Stimulated activated naive CD8-positive, alpha-beta T cell treated with anti-CD3 and anti-CD28 coated beads, Interleukin-15, Interleukin-2, amounts not matched to agents 100 U/mL and 50 U/mL, for 24 hours (primary cell): ENCODE measurements at places on chromosomes 13 and 19.

DNA sequence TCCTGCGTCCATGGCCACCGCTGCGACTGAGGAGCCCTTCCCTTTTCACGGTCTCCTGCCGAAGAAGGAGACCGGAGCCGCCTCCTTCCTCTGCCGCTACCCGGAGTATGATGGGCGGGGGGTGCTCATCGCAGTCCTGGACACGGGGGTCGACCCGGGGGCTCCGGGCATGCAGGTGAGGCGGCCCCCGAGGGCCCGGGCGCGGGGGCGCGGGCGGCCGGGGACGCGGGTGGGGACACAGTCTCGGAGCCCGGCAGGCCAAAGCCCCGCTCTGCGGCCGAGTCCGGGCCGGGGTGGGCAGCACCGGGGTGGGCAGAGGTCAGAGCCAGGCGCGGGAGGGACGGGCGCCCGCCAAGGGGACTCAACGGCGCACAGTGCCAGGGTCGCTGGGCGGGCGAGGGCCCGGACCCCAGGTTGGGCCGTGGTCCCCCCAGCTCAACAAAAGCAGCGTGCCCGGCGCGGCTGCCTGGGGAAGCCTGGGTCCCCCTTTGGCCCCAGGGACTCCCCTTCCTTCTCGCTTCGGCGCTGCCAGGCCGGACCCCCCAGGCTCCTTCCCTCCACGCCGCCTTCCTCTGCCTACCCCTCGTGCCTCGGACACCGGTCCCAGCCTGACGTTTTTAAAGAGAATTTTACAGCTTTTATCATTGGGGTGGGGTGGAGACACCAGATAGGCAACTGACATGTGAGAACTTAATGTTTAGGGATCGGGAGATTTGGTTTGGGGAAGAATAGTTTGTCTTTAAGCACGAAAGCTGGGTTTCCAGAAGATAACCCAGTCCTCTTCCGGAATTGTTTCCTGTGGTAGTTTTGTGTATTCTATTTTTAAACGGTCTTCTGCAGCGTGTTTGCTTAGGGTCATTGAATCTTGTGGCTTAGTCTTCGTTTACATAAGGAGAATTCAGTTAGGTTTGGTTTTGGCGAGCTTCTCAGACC, 509 bp downstream of the TPP2 start:
- peak; percentile 41 for DNase-seq

- DNase-seq: no peak
Measured at GRCh38 chr19:43690444-43690843, 20.5 kb upstream of the PLAUR start.

DNA sequence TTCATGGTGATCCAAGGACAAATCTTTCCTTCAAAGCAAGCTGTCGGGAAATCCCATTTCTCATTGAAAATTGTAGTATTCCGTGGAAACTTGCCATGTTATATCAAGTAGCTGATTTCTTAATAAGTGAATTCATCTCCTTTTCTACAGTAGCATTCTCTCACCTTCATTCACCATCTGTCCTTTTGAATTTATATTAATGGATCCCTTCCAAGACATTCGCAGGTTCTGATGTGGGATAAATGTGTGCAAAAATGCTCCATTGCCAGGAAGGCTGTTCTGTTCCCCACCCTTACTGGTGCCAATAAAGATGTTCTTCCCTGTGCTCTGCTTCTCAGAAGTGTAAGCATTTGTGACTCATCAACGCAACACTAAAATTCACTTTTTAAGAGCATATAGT, 36.2 kb downstream of the AMER2 start:
- no peak for DNase-seq

- no peak for DNase-seq
Measured at GRCh38 chr19:16261584-16262368, 62.9 kb upstream of the KLF2 start.

DNA sequence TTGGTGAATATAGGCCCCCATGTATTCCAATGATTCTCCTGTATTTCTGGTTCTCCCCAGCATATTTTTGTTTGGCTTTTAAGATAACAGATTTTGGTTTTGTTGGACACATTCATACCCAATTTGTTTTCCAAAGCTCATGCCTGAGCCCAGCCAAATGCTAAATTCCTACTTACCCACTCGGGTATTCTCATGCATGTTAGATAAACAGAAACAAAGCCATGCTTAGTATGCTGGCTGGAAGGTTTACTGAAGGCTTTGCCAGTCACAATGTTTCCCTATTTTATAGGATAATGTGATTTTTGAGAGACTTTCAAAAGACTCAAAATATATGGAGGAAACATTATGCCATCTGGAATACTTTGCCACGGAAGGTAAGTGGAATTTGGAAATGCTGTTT, 206.8 kb downstream of the ATP8A2 start:
- no peak for DNase-seq

- DNase-seq: no peak
Measured at GRCh38 chr19:45159210-45159970, 1.4 kb downstream of the NKPD1 start.

DNA sequence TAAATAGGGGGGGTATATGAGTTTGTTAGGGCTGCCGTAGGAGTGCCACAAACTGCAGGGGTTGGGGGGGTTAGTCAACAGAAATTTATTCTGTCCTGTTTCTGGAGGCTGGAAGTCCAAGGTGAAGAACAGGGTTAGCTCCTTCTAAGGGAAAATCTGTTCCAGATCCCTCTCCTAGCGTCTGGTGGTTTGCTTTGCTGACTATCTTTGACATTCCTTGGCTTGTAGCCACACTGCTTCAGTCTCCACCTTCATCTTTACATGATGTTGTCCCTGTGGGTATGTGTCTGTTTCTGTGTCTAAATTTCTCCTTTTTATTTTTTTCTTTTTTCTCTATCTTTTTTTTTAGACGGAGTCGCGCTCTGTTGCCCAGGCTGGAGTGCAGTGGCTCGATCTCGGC, 8.1 kb upstream of the ICAM1 start:
- DNase-seq: no peak

DNA sequence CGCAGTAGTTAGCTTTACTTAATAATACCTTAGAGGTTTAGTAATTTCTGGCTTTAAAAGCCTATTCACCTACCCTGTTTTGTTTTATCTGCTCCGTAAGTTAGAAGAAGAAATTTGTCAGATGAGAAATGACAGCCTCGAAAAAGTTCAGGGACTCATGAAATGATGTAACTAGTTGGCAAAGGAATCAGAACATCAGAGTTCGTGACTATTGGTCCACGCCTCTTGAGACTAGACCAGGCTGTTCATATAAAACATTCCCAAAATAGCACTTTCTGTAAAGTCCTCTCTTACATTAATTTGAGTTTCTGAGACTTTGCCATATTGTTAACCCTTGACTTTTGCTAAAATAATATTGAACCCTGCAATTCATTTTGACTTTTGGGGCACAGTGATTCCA, 92.0 kb downstream of the HS6ST3 start:
- DNase-seq: no peak

DNA sequence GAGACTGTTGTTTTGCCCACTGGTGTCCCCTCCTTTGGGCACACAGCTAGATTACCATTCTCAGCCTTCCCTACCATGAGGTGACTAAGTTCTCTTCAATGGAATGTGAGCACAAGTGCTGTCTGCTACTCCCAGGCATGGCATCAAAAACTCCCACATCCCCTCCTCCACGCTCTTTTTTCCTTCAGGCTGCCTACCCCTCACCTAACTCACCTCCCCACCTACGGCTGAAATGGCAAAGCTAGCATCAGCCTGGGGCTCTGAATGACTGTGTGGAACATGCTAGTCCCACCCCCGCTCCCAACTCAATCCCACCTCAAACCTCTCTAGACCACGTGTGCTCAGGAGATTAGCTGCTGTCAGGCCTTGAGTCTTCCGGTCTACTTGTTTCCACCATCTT, 512.2 kb downstream of the DIAPH3 start:
- no peak for DNase-seq
